ENCODE measurements at places on chromosomes 5 and 9.

DNA sequence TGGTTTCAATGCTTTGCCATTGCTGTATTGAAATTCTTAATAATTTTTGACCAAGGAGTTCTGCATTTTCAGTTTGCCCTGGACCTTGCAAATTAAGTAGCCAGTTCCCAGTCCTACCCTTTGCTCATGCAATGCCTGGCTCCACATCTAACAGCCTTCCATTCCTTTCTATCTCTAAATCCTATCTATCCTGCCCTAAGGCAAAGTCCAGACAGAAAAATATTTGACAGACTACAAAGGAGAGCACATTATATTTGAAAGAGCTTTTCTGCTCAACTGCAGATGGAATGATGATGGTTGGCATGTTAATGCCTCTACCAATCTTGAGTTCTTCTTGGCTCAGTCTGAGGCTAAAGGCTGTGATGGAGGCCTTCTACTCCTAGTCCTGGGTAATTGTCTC lies 15.5 kb downstream of the SLC22A4 start:
- DNase-seq = no peak

DNA sequence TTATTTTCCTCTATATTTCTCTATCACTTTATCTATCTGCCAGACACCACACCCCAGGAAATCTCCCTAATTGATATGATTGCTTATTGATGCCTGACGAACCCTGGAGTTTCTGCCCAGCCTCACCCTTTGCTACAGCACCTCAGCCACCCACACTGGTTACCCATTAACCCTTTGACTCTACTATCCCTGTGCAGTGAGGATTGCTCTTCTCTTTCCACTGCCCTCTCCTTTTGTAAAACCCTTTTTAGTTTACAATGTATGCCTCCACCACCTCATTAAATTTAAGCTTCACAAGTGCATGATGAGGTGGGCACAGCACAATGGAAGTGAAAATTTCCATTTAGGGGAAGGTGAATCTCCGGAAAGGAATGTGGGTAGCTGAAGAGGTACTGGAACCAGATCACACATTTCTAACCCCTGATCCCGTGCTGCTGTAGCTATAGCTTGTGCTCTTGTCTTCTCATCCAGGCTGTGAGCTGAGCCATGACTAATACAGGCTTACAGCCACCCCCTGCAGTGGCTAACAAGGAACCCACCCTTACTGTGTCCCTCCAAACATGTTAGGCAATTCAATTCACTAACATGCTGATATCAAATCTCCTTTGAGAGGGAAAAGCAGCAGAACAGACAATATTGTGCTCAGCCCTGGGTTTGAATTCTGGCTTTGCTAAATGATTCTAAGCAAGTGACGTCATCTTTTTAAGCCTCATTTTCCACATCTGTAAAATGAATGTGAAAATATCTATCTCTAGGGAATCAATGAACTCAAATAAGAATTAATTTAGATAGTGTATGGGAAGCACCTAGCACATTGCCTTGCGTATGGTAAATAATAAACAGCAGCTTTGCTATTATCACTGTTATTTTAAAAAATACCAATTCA lies 186.9 kb upstream of the TRIM32 start:
- no peak for DNase-seq

DNA sequence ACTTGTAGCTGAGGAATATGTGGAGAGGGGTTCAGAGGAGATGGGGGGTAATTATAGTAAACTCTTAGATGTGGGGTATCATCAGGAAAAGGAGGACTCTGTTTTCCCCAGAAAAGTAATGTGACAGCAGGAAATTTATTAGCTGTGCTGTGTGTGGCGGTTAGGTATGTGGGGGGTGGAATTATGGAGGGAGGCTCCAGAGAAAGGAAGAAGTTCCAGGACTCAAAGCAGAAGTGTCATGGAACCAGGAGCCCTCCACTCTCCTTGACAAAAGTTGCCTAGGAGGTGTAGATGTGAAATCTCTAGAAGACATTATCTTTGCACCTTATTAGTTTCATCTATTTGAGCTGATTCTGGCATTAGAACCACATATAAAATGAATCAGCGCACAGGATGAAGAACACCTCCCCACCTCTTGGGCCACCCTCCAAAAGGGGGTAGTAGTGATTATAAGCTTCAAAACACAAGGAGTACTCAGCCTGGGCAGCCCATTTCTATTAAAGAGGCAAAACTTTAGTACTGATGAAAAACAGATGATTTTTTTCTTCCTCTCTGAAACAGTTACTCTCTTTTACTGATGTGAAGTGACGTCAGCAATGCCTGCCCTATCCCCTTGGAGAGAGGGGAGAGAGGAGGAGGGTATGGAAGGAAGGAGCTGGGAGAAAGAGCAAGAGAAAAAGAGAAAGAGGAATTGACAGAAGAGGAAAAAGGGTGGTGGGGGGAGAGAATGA lies 18.2 kb downstream of the NR2F1 start:
- DNase-seq = no peak

DNA sequence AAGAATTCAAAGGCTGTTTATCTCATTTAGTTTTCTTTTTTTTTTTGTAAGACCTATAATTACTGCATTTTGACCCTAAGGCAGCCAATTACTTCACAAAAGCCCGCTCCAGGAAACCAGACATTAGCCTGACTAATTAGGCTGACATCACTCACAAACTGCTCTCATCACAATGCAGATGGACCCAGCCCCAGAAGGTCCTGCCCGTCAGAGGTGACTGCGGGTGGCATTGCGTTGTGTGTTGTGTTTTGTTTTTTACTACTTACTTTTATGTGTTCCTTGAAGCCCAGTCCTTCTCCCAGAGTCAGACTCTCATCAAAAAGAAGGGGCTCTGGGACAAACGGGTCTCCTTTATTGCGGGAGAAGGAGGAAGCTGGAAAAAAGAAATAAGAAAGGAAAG lies 172.2 kb downstream of the HSD17B3 start:
- no peak for DNase-seq

DNA sequence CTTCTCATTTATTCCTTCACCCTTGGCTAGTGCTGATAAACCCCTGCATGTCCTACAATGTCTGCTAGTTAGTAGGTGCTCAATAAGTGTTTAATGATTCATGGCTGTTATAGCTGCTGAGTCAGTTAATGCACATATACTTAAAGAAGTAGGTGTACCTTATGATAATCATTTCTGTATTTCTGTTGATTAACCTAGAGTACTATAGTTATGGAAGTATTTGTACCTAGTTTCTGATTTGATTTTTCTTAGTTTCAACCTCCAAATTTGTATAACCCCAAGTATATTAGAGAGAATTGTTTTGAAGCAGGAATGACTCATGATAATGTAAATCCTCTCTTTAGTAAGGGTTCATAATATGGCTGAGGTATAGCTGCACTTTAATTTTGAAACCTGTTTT lies 8.9 kb downstream of the SMAD5 start:
- no peak for DNase-seq

DNA sequence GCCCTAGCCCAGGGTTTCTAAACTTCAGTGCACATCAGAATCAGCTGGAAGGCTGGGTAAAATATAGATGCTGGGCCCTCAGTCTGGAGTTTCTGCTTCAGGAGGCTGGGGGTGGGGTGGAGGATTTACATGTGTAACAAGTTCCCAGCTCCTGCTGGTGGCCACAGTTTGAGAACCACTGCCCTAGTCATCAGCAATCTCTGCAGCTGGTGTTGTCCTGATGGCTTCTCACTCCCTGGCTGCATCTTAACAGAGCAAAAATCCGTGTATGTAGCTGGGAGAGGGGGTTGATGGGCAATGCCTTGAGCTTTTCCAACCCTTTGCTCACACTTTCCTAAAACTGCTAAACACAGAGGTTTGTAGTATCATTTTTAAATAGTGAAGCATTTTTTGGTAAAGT lies 186.0 kb upstream of the KLF9 start:
- no peak for DNase-seq

DNA sequence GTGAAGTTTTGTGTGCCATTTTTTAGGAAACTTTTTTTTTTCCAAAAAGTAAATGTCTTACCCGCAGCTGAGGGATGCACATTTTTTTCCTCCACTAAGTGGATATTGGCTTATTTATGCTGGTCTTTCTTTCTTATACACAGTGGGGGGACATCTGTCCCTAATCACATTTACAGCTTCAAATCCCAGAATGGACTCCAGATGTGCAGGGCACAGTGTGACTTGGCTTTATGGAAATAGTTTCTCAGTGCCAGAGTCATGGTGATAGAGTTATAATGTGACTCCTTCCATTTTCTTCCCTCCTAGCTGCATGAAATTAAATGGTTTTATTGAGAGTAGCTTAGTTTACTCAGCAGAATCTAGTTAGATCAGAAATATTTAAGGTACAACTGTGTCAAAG lies 66.5 kb downstream of the SV2C start:
- DNase-seq = no peak

GRCh38 chr9:20898885-20899554 lies 132.4 kb downstream of the HACD4 start:
- DNase-seq = no peak

DNA sequence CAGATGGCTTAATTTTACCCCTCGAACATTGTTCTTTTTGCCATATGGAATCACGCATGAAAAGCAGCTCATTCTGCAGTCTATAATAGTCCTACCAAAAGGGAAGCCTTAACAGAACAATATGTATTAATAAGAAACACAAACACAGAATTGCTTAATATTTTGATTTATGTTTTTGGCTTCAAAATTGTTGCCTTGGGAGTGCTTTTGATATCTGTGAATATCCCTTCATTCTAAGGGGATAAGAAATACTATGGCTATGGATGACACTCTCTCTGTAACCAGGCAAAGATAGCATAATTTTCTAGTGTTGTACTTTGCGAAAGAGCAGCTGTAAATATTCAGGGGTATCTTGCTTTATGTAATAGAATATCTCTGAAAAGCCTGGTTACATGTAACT lies 26.3 kb upstream of the CFAP95 start:
- no peak for DNase-seq

DNA sequence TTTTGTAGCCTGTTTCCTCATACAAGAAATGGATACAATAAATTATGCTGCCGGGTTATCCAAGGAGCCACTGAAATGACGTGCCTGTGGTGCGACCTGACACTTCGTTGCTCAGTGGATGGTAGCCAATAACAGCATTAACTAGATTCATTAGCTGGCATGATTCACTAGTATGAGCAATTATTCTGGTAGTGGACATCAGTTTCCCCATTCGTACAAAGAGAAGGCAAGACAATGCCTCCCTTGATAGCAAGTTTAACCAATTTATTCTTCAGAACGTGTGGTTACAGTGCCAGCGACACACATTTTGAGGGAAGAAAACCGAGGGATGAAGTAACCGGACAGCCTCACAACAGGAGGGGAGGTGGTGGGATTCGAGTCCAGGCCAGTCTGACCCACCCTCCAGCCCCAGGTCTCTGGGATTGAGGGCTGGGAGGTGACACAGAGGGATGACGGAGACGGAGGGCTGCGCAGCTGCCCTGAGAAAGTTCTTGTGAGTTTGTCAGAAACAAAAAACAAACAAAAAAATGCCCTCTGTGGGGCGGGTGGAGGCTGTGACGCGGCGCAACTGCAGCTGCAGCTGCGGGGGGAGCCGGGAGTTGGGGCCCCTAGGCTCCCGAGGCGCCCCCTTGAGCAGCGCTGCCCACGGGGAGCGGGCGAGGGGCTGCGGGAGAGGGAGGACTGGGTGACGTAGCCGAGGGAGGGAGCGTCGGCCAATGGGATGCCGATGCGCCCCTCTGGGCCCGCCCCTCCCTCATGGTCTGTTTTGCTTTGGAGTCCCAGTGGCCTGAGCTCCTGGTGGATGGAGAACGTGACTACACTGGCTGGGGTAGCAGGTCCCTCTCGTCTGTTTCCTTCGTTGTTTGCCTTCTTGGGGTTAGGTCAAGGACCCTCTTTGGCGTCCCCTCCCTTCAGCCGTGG lies 10.9 kb downstream of the LHX2 start:
- DNase-seq = no peak

- DNase-seq = peak; percentile 82
These were observed 71.5 kb downstream of the ANKRD33B start for GRCh38 chr5:10635257-10635866.

DNA sequence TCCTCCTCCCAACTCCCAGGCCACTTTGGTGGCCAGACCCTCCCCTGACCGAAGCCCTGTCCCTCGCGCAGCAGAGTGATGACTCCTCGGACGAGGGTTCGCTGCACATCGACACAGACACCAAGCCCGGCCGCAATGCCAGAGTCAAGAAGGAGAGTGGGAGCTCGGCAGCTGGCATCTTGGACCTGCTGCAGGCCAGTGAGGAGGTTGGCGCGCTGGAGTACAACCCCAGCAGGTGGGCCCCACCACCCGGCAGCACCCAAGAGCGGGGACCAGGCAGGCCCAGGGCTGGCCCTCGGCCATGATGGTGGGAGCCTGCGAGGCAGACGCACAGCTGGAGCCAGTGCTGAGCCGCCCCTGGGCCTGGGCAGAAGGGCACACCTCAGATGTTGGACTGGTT lies 90.6 kb downstream of the PHF2 start:
- no peak for DNase-seq

- no peak for DNase-seq
These were observed 5.1 kb upstream of the AHRR start for GRCh38 chr5:316210-317085.

DNA sequence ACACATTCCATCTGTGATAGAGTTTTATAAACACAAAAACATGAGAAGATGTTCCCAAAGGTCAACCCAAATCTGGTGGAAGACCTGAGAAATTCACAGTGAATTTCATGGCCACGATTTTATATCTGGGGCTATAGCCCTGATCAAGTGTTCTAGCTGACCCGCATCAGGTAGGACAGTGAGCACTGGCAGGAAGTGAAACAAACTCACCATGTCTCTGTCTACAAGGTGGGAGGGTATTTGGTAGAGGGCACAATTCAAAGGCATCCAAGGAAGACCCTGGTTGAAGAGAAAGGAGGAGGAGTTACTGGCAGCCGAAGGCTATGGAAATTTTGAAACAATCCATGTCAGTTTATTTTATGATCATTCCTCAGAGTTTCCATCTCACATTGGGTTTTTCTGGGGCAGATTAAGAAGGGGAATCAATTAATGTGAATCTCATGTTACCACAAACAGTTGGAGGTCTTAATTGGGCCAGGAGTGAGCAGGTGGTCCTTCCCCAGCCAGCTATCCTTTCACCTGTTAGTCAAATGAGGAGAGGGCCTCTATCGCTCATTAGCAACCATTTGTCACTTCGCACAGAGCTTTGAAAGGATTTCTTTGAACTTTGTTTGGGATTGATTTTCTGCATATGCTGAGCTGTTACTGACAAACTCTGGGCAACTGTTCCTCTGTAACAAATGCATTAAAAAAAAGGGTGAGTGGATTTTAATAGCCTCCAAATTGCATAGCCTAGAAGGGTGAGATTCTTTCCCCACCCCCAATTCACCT lies 612.0 kb upstream of the CLINT1 start:
- DNase-seq = no peak

DNA sequence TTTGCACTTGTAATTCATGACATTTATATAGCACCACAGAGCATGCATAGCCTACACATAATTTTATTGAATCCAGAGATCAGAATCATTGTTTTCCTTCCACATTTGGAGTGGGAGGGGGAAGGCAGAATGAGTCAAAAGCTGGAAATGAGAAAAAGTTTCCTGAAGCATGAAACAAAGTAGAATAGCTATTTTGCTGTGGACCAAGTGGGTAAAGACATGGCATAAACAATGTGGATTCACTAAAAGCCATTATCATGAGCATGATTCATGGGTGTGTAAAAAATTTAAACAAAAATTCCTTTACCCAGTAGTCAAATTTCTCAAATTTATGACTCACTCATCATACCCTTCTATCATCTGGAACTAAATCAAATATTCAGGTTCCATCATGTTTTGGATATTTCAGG lies 97.9 kb downstream of the YIPF5 start:
- DNase-seq = no peak

- no peak for DNase-seq
These were observed 42.3 kb upstream of the MCTP1 start for GRCh38 chr5:95327211-95327610.

Measured in activated naive CD4-positive, alpha-beta T cell treated with anti-CD3 and anti-CD28 coated beads, Interleukin-2, amount 50 U/mL, for 72 hours (primary cell).